ENCODE measurements at places on chromosomes 11 and 22.

DNA sequence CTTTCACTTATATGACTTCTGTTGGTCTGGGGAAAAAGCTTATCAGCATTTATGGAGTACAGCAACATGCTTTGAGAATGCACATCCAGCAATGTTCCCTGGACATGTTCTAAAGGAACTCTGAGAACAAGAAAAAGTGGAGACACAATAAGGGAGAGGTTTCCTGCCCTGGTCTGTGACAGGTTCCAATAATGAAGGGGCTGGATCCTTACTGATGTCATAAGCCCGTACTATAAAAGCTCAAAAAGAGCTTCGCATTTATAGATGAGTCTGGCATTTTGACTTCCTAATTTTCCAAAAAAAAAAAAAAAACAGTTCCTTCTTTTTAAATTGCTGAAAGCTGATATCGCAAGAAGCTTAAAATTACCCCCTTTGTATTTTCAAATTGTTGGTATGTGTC, 129.1 kb downstream of the MPPED2 start:
- H3K27me3 ChIP-seq, result no peaks in the 10 kb centered on the region
- DNase-seq, result no peak
- H3K27ac ChIP-seq, result no peak overlapping the region
- H3K4me1 ChIP-seq, result peaks cover 42% of the 10 kb centered on the region
- H3K36me3 ChIP-seq, result peaks cover 15% of the 10 kb centered on the region

DNA sequence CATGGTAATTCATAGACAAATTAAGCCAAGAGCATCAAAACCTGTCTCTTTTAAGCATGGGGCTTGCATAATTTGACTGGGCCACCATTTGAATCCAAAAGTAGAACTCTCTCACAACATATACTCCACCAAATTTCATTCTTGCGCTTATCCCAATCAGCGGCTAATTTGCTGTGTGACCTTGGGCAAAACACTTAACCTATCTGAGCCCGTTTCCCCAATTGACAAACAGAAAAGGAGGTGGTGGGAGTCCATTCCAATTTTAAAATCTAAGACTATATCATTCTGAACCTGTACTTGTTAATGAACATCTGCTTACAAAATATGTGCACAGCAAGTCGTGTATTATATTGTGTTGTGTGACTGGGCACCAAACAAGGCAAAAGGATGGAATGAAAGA, 338.1 kb upstream of the NARS2 start:
- H3K4me1 ChIP-seq, result peaks cover 33% of the 10 kb centered on the region
- H3K4me3 ChIP-seq, result no peak overlapping the region
- H3K27me3 ChIP-seq, result peaks cover 4% of the 10 kb centered on the region
- H3K36me3 ChIP-seq, result peaks cover 14% of the 10 kb centered on the region

DNA sequence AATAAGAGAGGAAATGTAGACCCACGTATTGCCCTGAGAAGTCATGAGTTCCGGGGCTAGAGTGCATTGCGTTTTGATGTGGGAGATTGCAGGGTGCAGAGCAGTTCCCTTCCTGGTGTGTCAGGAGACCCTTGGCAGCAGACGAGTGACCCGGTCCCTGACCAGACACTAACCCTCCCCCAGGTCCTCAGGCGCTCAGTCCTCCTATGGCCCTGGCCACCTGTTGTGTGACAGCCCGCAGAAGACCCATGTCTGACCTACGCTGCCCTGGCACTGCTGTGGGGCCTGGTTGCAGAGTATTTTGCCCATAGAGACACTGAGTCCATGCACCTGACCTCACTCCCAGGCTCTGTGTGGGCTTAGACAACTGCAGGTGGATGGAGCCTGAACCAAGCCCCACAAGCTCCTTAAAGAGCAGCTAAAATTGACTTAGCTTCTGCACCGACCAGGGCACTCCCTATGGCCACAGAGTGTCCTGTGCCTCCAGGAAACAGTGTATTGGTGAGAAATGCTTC, 833.8 kb downstream of the TBC1D22A start:
- H3K36me3 ChIP-seq, result no peaks in the 10 kb centered on the region
- H3K27me3 ChIP-seq, result no peaks in the 10 kb centered on the region
- H3K4me3 ChIP-seq, result no peak overlapping the region
- no peaks in the 10 kb centered on the region for H3K4me1 ChIP-seq
- H3K27ac ChIP-seq, result no peak overlapping the region

DNA sequence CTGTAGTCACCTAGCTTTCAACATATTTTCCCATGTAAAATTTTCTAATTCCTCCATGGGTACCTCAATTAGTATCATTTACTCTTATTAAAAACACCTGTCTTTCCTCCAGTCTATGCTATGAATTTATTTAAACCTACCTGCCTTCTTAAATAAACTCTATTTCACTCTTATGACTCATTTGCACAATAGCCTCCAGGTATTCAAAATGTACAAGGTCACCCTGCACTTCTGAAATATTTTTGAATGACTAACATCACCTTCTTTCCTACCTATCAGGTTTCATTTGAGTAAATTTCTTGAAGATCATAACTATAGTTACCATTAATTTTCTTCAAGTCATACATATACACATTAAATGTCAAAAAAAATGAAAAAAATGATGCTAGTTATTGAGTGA, 939.7 kb downstream of the DLG2 start:
- H3K27ac ChIP-seq, result no peak overlapping the region
- no peak for DNase-seq
- no peaks in the 10 kb centered on the region for H3K36me3 ChIP-seq
- H3K4me3 ChIP-seq, result no peak overlapping the region
- H3K4me1 ChIP-seq, result no peaks in the 10 kb centered on the region
- H3K27me3 ChIP-seq, result peaks cover 3% of the 10 kb centered on the region

DNA sequence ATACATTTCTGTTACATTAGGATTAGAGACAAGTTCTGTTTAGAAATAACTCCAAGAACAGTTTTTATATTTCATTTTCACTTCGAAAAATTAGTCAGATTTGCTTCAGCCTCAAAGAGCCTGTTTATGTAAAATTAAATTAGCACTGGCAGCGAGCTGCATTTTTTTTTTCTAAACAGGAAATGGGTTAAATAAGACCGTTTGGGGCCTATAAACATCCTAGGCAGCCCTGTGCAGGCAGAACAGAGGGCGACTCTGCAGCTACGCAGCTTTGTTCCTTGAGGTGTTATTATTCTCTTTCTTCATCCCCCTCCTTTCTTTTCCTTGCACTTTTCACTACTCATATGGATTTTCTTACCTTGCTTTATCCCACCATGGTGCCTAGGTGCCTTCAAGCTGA, 48.7 kb downstream of the CWC15 start:
- DNase-seq, result no peak
- peaks cover 3% of the 10 kb centered on the region for H3K27me3 ChIP-seq
- H3K4me1 ChIP-seq, result peaks cover 30% of the 10 kb centered on the region
- no peaks in the 10 kb centered on the region for H3K36me3 ChIP-seq
- H3K4me3 ChIP-seq, result no peak overlapping the region
- H3K27ac ChIP-seq, result no peak overlapping the region

GRCh38 chr22:24410110-24410856, 17.1 kb upstream of the ADORA2A start:
- H3K27me3 ChIP-seq, result no peaks in the 10 kb centered on the region
- DNase-seq, result no peak
- peaks cover 7% of the 10 kb centered on the region for H3K36me3 ChIP-seq
- H3K27ac ChIP-seq, result no peak overlapping the region
- peaks cover 28% of the 10 kb centered on the region for H3K4me1 ChIP-seq

GRCh38 chr11:125401746-125402145, 94.3 kb downstream of the FEZ1 start:
- peaks cover 6% of the 10 kb centered on the region for H3K36me3 ChIP-seq
- peaks cover 29% of the 10 kb centered on the region for H3K4me1 ChIP-seq
- peak overlapping the region; percentile 31 for H3K27ac ChIP-seq
- no peak overlapping the region for H3K4me3 ChIP-seq
- peaks cover 47% of the 10 kb centered on the region for H3K27me3 ChIP-seq
